Activated effector memory CD4-positive, alpha-beta T cell treated with anti-CD3 and anti-CD28 coated beads, Interleukin-2, amount 50 U/mL, for 16 hours (primary cell): ENCODE measurements at places on chromosomes 7 and 10.

DNA sequence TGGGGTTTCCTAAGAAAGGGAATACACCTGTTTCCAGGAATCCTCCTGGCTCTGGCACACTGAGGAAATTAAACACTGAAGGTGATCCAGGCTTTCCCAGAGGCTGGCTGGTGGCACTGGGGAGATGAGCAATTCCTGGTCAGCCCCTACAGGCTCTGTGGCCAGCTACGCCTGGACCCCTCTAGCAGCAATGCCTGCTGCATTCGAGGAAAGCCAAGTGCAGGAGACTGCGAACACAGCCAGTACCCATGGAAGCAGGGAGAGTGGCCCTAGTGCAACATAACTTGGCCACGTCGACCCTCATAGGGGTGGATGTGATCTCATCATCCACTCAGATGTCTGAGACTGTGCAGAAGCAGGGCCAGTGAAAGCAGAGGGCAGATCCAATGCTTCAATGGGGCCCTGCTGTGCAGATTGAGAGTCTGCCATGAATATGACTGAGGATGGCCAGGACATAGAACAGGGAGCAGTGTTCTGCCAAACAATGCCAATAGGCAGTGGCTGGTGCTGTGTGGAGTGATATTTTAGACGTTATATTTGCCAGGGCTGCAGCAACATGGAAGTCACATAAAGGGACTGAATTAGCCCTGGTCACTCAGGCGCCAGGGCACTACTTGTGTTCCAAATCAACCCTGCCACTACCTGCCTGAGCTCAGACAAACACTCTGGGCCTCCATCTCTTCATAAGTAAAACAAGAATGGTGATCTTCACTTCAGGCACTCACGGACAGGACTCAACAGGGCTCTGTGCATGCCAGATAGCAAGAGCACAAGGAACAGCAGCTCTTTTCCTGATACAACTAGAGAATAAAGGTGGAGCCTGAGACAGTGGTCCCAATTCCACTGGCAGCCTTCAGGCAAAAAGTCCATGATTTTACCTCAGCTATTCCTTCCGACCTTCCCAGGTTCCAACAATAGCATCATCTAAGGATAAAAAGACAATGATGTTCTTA, 2.4 kb downstream of the ZNF488 start:
- peak; percentile 28 for DNase-seq

GRCh38 chr7:83267141-83267631, 104.5 kb upstream of the PCLO start:
- no peak for DNase-seq

DNA sequence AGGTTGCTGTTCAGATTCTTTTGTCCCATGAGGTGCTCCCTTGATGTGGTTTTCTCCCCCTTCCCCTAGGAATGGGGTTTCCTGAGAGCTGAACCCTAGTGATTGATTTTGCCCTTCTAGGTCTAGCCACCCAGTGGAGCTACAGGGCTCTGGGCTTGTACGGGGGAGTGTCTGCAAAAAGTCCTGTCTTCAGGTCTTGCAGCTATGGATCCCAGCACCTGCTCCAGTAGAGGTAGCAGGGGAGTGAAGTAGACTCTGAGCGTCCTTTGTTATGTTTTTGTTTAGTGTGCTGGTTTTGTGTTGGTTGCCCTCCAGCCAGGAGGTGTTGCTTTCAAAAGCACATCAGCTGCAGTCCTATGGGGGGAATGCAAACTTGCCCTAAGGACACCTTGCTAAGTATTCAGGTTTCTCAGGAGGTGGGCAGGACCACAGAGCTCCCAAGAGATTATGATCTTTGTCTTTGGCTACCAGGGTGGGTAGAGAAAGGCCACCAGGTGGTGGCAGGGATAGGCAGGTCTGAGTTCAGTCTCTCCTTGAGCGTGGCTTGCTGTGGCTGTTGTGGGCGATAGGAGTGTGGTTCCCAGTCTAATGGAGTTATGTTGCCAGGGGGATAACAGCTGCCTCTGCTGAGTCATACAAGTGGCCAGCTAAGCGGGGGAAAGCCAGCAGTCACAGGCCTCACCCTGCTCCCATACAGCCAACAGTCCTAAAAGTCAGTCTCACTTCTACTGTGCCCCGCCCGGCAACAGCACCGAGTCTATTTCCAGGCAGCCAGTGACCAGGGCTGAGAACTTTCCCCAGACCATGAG, 92.4 kb upstream of the JCAD start:
- DNase-seq: no peak

DNA sequence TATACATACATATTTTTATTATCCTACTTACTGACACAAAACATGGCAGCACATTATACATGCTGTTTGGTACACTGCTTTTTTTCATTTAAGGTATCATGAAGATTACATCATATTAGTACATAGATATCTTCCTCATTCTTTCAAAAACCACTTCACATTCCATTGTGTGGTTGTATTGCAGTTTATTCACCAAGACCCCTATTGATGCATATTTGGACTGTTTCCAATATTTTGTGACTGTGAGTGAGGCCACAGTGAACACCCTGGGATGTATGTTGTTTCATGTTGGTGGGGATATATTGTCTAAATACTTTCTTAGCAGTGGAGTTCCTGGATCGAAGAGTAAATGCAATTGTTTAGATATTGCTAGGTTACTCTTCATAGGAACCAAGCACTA, 39.0 kb downstream of the TFAM start:
- DNase-seq: no peak

GRCh38 chr7:429828-430180, 89.8 kb downstream of the PDGFA start:
- DNase-seq: no peak

DNA sequence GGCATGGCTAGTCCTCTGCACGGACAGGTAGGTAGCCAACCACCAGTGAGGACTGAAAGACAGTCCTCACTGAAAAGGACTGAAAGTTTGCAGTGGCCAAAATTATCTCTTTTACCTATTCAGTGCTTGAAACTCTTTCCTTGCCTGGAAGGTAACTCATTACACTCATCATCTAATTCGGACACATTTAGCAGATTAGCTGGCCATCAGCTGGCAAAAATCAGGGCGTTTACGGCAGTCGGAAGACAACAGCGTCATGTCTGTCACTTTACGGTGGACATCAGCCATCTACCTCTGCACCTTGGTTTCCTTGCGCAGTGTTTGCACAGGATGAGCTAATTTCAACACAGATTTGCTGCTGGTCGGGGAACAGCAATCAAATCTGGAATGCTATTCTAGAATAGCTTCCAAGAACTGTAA, 740 bp downstream of the ANXA7 start:
- DNase-seq: no peak

- DNase-seq: no peak
Measured at GRCh38 chr7:52685333-52685732, 350.1 kb upstream of the POM121L12 start.

- no peak for DNase-seq
Measured at GRCh38 chr7:46201961-46202360, 280.9 kb upstream of the IGFBP3 start.

GRCh38 chr7:8051998-8052397, 83.4 kb downstream of the GLCCI1 start:
- no peak for DNase-seq

DNA sequence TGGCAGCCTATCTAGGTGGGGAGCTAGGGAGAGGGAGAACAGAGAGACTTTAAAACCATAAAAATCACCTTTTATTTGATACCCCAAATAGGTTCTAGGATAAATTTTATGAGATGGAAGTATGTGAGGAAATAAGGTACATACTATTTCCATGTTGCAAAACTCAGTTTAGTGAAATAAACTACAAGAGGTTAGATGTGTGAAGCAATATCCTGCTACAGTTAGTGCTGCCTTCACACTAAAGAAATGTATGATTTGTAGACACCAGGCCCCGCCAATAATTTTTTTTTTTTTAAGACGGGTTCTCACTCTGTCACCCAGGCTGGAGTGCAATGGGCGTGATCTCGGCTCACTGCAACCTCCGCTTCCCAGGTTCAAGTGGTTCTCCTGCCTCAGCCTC, 34.4 kb upstream of the RSBN1L start:
- no peak for DNase-seq

- DNase-seq: no peak
Measured at GRCh38 chr7:90777041-90777440, 180.9 kb downstream of the CDK14 start.

GRCh38 chr7:30975256-30975899, 11.6 kb downstream of the GHRHR start:
- no peak for DNase-seq

- DNase-seq: no peak
Measured at GRCh38 chr7:143410521-143411004, 1.9 kb upstream of the EPHA1 start.

- peak; percentile 92 for DNase-seq
Measured at GRCh38 chr7:24979470-24979862, 512 bp downstream of the OSBPL3 start.

DNA sequence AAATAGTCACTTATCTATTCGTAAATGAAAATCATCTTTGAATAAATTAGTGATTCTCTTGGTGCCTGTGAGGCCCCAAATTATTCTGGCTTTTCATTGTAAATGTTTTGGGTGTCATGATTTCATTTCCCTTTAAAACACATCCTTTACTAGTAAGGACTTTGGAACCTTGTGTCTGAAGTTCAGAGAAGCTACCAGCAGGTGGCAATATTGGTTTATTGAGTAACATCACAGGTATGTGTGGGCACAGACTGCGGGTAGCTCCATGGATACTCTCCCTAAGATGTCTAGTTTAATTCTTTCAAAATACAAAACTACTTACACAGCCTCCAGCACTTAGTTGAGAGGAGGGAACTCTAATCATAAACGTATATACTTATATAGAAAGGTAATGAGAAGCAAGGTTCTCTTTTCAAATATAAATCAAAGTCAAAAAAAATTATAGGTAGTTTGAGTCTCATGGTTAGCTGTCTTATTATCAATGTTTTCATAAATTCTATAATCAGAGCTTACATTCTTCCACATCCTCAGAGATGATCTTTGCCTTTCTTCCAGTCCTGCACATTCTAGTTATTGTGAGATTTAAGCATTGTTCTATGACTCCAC, 449.6 kb downstream of the GRM8 start:
- no peak for DNase-seq

- no peak for DNase-seq
Measured at GRCh38 chr10:37854626-37855025, 2.8 kb downstream of the ZNF248 start.

- DNase-seq: no peak
Measured at GRCh38 chr7:130963339-130963738, 229.3 kb upstream of the KLF14 start.

DNA sequence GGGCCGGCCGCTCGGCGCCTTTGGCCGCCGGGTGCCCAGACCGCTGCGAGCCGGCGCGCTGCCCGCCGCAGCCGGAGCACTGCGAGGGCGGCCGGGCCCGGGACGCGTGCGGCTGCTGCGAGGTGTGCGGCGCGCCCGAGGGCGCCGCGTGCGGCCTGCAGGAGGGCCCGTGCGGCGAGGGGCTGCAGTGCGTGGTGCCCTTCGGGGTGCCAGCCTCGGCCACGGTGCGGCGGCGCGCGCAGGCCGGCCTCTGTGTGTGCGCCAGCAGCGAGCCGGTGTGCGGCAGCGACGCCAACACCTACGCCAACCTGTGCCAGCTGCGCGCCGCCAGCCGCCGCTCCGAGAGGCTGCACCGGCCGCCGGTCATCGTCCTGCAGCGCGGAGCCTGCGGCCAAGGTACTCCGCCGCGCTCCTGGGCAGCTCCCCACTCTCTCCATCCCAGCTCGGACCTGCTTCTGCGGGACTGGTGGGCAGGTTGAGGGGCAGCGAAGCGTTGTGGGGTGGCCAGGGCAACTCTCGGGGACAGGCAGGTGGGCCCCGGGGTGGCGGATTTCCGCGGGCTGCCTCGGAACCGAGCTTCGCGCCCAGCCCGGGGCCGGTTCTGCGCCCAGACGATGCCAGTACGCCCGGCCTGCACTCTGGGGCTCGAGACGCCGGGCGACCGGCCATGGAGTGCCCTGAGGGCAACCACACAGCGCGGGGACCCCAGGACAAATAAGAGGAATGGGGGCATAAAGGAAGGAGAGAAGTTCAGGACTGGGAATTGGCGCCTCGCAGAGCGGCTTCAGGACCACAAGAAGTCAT, 578 bp downstream of the HTRA1 start:
- no peak for DNase-seq

GRCh38 chr7:18289788-18290187, 205.8 kb upstream of the HDAC9 start:
- no peak for DNase-seq

- no peak for DNase-seq
Measured at GRCh38 chr10:48951707-48952106, 12.1 kb upstream of the LRRC18 start.

DNA sequence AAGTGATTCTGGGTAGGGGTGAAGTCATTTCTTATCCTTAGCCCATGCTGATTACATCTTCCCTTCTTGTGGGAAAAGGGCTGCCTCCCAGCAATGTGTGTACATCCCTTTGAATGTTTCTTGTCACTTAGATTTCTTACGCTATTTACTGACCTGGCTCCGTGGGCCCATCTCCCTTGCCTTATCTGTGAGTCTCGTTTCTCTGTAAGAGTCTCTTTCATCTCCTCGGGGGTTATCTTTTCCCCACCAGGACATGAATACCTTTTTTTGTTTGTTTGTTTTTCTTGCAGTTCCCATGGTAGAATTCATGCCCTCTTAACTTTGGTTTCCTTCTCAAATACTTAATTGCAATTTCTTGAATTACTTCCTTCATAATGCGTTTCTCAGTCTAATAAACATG, 107.7 kb downstream of the BAMBI start:
- no peak for DNase-seq

- DNase-seq: no peak
Measured at GRCh38 chr7:52079726-52080125, 763.1 kb upstream of the COBL start.

DNA sequence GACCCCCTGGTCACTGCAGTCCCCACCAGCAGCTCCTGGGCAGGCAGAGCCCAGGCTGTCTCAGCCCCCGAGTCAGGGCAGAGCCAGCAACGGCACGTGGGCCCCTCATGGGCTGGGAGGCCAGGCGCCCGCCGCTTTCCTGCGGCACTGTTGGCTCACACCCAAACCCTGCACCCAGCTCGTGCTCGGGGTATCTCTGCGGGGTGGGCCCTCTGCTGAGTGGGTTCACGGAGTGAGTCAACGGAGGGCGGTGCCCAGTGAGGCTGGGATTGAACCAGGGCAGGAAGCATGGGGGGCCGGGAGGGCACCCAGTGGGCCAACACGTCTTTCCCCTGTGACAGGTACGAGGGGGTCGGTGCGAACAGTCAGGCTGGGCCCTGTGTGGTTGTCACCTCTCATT, 28.9 kb downstream of the ADAP1 start:
- DNase-seq: peak; percentile 68
